ENCODE measurements at places on chromosomes 13 and 19.
A peak's percentile ranks its signal among the peaks of the same experiment; 100 is the strongest.

GRCh38 chr19:2291185-2291751 lies 9.3 kb upstream of the PEAK3 start:
- no peak for DNase-seq

GRCh38 chr13:111577956-111578605 lies 257.6 kb downstream of the TEX29 start:
- peak; percentile 57 for DNase-seq

DNA sequence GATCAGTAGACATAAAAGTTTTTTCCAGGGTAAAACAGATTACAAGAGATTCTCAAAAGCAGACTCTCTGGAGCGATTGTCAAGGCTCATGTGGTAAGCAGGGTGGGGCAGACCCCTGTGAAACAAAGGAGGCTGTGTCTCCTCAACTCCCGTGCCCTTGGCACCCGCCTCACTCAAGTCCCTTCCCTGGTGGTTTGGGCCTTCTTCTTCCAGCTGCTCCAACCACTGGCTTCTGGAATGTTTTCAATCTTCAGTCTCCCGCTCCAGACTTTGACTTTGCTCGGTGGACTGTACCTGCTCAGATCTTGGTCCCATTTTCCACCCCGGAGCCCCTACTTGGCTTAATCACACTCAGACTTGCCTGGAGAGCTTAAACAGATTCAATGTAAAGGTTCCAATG lies 74.8 kb upstream of the STK24 start:
- no peak for DNase-seq

DNA sequence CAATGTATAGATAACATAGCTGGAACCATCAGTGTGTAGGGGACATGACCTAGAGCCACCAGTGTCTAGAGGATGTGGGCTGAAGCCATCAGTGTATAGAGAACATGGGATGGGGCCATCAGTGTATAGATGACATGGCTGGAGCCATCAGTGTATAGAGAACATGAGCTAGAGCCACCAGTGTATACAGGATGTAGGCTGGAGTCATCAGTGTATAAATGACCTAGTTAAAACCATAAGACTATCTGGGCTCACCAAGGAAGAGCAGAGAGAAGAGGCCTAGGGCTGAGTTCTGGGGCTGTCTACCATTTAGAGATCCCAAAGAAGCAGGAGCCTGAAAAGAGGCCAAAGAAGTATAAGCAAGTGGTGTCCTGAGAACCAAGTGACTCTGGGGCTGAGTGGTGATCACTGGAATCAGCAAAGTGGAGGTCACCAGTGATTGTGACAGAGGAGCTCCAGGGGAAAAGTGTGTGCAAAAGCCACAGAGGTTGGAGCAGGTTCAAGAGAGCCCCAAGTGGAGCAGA lies 41.0 kb downstream of the RFX2 start:
- no peak for DNase-seq

DNA sequence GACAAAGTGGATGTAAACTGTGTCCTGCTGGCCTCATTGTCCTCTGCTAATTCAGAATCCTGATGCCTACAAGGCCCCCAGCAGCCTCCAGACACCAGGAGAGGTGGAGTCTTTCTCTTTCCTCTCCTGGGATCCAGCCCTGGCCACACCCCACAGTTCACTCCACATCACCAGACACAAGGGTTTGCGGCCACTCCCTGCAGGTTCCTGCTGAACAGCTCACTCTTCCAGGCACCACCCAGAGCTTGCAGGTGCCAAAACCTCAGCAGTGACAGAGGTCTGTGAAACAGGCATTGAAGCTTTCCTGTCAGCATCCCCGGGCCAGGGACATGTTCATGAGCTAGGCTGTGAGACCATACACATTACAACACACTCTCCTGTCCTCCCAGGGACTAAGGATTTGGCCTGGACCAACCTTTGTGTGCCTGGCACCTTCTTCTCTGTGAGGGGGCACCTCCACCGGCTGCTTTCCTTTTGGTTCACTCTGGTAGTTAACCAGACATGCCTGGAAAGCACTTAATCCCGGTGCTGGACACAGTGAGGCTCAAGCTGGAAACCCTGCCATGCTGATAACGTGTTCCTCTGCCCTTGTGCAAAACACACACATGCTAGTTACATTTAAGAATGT lies 11.1 kb upstream of the ATP12A start:
- DNase-seq, result no peak
